ENCODE measurements at places on chromosomes 4 and X.

GRCh38 chr4:38145741-38146140 lies 185.5 kb downstream of the PTTG2 start:
- no peak for DNase-seq

DNA sequence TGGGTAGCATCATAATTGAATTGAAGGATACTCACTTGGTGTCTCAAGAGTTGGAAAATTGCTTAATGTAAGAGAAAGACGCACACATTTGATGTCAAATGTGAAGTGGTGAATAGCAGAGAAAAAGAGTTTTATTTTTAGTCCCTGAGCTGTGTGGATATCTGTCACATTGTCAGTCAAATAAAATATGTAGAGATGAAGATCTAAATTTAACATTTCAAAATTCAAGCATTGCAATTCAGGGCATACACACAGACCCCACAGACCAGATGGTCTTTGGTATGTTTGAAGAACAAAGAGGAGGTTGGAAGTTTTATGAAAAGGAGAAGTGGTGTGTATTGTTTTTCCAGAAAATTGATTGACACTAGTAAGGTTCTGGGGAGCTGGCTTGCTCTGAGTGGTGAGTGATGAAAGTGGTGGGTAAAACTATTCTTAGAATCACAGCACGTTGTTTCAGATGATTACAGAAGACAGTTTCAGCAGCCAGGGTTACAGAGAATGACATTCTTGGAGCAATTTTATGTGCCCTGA lies 44.9 kb upstream of the BBS12 start:
- no peak for DNase-seq

DNA sequence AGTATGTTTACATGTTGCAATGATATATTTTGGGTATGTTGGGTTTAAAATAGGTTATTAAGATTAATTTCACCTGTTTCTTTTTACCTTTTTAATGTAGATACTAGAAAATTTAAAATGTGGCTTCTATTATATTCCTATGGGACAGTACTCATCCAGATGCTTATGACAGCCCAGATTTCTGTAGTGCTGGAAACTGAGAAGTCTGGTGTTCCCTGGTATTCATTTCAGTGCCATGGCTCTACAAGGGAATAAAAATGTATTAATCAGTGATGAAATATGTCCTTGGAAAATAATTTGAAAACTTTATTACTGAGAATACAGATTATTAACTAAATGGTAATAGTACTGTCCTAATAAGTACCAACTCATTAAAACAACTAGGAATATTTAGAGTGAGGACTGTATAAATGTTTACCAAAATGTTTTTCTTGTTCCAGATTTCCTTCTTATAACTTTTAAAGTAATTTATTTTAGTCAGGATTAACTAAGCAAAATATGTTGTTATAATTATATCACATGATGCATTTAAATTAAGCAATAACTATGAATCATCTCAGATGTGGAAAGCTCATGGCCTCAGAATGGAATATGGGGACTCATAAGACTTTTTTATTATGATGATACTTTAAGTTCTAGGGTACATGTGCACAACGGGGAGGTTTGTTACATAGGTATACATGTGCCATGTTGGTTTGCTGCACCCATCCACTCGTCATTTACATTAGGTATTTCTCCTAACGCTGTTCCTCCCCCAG lies 25.3 kb downstream of the ARHGAP24 start:
- no peak for DNase-seq

DNA sequence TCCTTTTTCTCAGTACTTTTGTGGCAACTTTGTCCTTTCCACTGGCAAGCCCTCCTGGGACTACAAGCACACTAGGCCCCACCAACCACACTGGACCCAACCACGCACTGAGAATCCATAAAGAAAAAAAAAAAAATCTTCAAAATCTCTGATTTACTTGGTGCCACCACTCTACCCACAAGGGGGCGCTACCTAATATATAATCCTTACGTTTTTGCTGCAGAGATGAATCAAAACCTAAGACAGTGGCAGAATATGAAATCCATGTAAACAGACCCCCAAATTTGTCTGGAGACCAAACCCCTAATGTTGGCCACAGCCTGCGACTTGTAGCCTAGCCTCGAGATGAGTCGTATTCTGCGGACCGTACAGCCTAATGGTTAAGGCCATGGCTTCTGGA lies 63.5 kb upstream of the ARHGAP36 start:
- DNase-seq = no peak

DNA sequence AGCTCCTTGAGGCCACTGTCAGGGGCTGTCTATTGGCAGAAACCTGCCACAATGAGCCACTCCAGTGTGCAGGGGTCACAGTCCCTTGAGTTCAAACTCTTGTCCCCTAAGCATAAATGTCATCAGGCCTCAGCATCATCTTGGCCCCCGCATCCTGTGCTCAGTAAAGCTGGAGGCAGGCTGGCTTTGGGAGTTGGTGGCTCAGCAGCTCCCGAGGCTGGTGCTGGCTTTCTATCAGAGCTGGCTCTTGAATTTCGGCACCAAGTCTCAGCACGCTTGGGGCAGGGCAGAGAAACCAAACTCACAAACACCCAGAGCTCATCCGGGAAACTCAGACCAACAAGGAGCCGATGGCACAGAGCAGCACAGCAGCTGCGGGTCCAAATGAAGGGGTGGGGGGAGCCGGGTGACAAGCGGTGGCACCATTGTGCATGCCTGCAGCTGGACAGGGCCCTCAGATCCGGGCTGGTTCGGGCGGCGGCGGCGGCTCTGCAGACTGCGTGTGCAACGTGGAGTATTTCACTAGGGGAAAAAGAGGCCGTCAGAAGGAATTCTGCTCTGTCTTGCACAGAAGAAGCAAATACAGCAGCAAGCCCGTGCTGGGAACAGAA lies 75.5 kb downstream of the MTMR1 start:
- DNase-seq = no peak

DNA sequence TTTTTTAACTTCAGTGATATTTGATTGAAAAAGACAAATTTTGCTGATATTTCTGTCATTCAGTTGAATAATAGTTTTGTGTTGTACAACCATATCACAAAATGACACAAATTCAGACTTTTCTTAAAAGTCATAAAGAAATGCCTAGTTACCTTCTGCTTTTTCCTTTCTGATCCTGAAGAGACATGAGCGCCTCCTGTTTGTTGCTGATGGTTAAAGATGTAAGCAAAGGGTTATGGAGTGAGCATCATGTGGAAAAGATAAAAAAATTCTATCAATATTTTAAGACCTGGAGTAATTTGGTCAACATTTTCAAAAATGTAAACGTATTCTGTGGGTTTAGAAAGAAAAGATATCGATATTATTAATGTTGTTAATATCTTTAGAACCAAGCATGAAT lies 669.9 kb upstream of the NR3C2 start:
- no peak for DNase-seq

DNA sequence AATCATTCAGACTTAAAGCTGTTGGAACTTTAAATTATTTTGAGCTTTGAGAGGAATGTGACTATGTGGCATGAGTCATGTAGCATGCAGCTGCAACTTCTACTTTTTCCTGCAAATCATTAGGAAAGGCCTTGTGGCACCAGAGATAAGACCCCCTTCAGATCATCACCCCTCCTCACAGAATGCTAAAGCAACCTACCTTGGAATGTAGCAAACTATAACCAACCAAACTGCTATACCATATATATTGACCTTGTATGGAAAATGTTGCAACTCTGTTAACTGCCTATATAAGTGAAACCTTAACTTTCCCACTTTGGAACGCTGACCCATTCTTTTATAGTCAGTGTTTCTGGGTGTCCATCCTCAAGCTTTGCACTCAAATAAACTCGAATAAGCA lies 32.0 kb downstream of the ATXN3L start:
- DNase-seq = no peak

- peak; percentile 31 for DNase-seq
Measured at GRCh38 chr4:71304289-71304850, 34.5 kb upstream of the SLC4A4 start.

GRCh38 chr4:108192056-108192455 lies 23.3 kb upstream of the LEF1 start:
- no peak for DNase-seq

- DNase-seq = no peak
Measured at GRCh38 chr4:76706581-76706980, 191.4 kb downstream of the SOWAHB start.

- no peak for DNase-seq
Measured at GRCh38 chrX:55715847-55716246, 1.7 kb upstream of the RRAGB start.

DNA sequence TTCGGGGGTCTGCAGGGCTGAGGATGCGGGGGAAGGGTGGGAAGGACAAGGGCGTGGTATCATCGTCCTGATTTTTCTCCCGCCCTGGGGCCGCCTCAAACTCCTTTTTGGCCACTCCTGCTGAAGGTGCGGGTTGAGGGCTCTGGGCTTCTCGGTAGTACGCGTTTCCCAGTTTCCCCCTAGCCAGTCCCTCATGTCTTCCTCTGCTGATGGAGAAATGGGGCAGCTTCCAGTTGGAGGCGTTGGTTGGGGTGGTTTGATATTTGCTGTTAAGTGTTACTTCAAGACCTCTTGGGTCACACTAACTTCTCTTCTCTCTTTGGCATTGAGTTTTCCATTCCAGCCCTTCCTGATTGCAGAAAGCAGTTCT lies 482 bp downstream of the GSTCD start:
- DNase-seq = no peak

DNA sequence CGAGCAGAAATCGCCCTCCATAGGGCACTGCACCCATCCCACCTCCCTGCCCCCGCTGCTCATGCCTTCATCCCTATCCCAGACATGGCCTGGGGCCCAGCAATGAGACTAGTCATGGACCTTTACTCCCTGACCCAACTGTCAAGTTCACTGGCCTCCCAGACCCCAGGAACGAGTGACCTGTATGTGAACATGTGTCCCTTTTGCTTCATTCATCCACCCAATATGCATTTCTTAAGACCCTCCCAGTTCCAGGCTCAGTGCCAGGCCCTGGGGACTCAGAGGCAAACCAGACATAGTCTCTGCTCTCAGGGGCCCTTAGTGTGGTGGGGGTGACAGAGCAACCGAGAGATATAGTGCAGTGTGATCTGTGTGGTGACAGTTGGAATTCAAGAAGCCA lies 67.0 kb downstream of the EFNB1 start:
- no peak for DNase-seq

DNA sequence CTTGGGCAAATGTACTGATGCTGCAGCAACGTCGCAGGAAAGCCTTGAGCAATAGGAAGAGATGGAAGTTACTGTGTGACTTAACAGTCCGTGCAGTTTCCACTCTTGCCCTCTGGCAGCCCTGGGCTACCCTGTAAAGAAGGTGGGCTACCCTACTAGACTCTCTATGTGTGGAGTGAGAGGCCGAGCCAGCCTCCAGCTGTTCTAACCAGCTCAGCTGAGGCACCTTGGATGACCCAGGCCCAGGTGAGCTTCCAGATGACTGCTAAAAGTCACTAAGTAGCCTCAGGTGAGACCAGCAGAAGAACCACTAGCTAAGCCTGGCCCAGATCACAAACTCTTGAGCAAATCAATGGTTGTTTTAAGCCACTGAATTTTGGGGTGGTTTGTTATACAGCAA lies 34.9 kb upstream of the PPP2R2C start:
- no peak for DNase-seq

- DNase-seq = no peak
Measured at GRCh38 chr4:125045311-125045710, 269.4 kb upstream of the FAT4 start.

DNA sequence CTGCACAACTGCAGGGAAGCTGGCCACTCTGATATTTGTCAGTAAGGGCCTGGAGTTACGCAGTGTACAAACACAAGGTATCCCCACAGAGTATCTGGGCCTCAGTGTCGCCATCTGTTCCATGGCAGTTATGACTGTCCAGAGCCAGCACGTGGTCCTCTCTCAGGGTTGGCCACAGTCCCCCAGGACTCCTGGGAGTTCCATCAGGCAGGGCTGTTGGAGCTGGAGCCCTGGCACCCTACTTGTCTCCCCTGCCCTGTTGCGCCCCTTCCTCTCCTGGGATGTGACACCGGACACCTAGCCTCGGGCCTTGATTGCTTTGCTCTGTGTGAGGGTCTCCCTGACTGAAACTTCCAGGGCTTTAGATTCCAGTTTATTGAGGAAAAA lies 8.4 kb downstream of the HTRA3 start:
- no peak for DNase-seq

GRCh38 chrX:153537526-153538295 lies 20.3 kb downstream of the ATP2B3 start:
- DNase-seq = no peak
